Left hindlimb (tissue), 1 donor: ENCODE measurements at places on chromosomes 2 and 18.

- DNase-seq, result no peak
Measured at GRCh38 chr2:205849136-205849535, 166.8 kb downstream of the NRP2 start.

GRCh38 chr2:19559596-19560240 lies 201.3 kb upstream of the OSR1 start:
- DNase-seq, result no peak

GRCh38 chr2:64649626-64650025 lies 4.1 kb downstream of the SERTAD2 start:
- no peak for DNase-seq

DNA sequence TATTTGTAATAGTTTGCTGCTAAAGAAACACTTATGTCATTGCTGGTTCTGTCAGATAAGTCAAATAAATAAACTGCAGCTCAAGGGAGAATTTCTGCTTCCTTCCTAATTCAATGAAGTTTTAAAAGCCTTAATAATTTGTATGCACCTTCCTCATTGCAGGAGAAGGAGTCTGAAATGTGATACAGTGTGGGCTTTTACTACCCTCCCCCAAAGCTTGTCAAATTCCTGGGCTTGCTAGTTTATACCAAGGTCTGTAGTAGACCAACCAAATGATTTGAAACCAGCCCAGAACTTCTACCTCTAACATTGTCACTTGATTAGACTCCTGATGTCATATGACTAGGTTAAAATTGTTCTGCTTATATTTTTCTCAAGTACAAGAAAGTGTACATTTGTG lies 131.8 kb downstream of the DTNA start:
- no peak for DNase-seq

DNA sequence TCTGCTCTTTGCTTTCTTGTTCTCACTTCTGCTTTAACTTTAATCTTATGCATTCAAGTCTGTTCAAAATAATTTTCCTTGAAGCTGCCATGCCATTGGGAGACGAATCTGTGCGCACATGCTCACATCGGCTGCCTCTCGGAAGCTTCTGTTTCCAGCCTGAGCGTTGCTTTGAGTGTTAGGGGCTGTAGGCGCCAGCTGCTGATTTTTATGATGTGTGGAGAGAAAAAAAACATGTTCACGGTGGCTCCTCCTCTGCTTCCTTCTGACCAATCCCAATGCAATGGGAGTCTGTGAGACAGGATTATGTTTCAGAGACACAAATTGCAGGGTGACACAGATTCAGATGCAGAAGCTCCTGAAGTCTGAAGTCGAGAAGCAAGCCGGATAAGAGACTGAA lies at the start of gene MC4R:
TSS of gene MC4R (minus strand) at position 180 of the 400 bp plus-strand sequence. CDS start 426 bp downstream, outside the sequence.
- DNase-seq, result peak; percentile 80

DNA sequence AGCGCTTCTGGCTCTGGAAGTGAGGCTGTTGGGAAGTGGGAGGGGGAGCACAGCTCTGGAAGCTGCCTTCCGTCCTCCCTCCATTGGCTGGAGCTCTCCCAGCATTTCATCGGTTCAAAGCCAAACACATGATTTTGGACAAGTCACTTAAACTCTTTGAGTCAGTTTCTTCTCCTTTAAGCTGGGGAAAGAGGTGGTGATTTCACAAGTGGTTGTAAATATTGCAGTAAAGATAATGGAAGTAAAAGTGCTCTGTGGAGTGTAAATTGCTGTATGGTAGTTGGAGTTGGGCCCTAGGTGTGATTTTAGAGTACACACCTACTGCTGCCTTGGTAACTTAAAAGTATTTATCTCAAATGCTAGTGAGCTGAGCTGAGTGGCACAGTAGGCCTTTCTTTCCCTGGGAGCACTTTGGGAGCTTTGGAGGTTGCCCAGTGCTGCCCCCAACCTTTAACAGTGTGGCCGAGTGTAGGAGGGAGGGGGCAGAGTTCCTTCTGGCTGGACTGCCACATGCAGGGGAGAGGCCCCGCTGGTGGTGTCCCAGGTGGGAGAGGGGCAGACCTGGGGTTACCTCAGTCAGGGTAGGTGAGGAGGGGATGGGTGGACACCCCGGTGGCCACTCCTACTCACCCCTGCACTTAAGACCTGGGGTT lies 54.7 kb downstream of the ASAP2 start:
- DNase-seq, result peak; percentile 72

DNA sequence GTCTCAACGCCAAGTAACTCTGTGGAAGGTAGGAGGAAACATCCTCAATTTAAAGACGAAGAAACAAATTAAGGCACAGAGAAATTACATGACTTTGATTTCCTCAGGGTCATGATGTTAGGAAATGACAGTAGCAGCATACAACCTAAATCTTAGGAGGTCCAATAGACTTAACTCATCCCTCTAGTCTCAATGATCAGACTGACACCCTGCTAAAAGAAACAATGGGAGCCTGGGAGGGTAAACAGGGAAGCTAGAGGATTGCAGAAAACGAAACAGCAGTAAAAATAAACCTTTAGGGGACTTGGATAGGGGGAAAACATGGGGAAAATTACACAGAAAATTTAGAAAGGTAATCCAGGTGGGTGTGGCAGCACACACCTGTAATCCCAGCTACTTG lies 56.0 kb downstream of the ROCK2 start:
- DNase-seq, result no peak

GRCh38 chr2:1835581-1836201 lies 91.4 kb upstream of the PXDN start:
- no peak for DNase-seq

- DNase-seq, result no peak
Measured at GRCh38 chr2:64852771-64853241, 136.4 kb upstream of the SLC1A4 start.

- DNase-seq, result no peak
Measured at GRCh38 chr2:31227711-31228125, 6.2 kb upstream of the EHD3 start.
